Activated CD8-positive, alpha-beta T cell treated with anti-CD3 and anti-CD28 coated beads for 36 hours (primary cell): ENCODE measurements at places on chromosomes 3 and 15. TPM values are rescaled to one million over a fixed set of nuclear protein-coding genes. Genes with fewer than 3 reads are reported as not detected.

The KLHL24 gene
- total RNA-seq: 10.5 TPM

The MYO1E gene
- 22.7 TPM for total RNA-seq

- DNase-seq: no peak
- H3K27me3 ChIP-seq: peaks cover 21% of the 10 kb centered on the region
- H3K36me3 ChIP-seq: no peaks in the 10 kb centered on the region
- H3K4me1 ChIP-seq: peaks cover 3% of the 10 kb centered on the region
Measured at GRCh38 chr15:93066834-93067648, 22.0 kb downstream of the RGMA start.

DNA sequence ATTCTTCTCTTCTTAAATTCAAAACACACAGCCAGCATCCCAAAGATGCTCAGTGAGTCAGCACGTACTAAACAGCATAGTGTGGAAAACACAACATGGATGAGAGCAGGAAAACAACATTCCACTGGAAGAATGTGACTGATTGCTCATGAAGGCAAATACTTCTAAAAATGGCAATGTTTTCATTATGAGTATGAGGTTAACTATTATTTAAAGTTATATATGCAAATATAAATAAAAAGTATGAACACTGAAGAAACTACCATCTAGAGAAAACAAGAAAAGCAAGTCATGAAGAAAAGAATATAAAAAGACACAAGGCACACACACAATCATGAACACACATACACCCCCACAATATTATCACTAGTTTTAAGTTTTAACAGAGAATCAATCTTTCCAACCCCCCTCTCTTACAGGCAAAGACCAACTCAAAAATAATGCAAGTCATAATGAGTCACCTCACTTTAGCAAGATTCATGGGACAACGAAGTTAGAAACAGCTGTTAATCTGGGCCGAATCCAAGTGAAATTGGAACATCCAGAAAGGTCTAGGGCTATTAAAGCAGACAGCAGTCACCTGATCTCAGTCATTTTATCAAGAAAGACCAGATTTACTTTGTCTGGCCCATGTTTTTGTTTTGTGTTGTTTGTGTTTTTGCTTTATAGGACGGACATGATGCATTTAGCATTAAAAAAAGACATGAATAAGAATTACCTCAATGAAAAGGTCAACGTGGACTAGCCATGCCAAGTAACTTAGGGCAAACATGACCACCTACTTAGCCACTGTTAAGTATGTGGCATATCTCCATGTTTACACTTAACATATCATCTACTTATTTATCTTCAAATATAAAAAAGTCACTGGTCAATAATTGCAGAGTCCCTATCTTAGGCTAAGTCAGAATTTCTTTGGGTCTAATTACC is 18.1 kb downstream of the GBE1 start:
- no peaks in the 10 kb centered on the region for H3K27me3 ChIP-seq
- H3K4me1 ChIP-seq: peaks cover 12% of the 10 kb centered on the region
- H3K27ac ChIP-seq: no peak overlapping the region
- DNase-seq: no peak
